ENCODE measurements at places on chromosomes 6 and 20. TPM values are rescaled to one million over a fixed set of nuclear protein-coding genes. Genes with fewer than 3 reads are reported as not detected.

The TRDN gene
- not detected for polyA plus RNA-seq

The ANKEF1 gene
- 0.78 TPM for polyA plus RNA-seq

The ADAT2 gene
- 4.3 TPM for polyA plus RNA-seq

The SRMS gene
- polyA plus RNA-seq: not detected

The QRSL1 gene
- 10.8 TPM for polyA plus RNA-seq

The LY6G6C gene
- polyA plus RNA-seq: not detected

The COL11A2 gene
- 0.26 TPM for polyA plus RNA-seq

The TRIM31 gene
- polyA plus RNA-seq: not detected

The SOX4 gene
- 33.5 TPM for polyA plus RNA-seq

The PLCB4 gene
- 18.6 TPM for polyA plus RNA-seq

The PROKR2 gene
- not detected for polyA plus RNA-seq

DNA sequence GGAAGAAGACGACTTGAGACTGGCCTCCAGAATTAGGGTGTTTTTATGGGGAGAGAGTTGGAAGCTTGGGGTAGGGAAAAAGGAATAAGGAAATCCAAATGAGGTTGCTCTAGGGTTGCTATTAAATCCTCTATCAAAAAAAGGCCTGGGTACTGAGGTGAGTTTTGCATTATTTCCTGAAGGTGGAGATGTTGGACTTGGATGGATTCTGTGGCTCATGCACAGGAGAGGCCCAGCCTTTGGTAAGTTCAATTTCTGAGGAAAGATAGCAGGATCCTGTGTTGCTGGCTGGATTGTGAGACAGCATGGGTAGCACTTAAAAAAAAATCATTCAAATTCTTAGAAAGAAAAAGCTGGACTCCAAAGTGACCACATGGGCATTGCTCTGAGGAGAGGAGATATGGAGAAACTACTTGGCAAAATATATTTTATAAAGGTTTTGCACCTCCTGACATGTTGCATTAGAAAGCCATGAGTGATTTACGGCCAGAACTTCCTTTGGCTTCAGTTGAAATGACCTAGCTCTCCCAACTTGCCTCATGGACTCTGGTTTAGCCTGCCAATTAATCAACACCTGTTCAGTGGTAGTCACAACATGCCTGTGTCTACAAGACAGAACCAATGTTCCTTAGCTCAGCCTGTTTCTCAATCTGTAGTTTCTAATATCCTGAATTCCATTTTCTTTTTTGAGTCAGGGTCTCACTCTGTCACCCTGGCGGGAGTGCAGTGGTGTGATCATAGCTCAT, 152.1 kb upstream of the RALGAPA2 start:
- DNase-seq: no peak

DNA sequence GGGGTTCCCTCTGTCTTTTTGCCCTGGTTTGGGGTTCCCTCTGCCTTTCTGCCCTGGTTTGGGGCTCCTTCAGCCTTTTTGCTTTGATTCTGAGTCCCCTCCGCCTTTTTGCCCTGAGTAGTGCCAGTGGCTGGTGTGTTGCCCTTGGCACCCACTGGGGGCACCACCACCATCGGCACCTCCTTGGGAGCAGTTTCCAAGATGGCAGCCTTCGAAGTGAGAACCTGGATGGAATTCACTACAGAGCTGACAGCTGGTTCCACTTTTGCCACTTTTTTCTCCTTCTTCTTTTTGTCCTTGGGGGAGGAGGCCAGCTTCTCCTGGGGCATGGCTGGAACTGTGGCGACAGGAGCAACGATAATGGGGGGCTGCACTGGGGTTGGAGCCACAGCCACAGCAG, 22.2 kb downstream of the RRBP1 start:
- no peak for DNase-seq

- DNase-seq: no peak
These were observed 115.0 kb downstream of the TAF4 start for GRCh38 chr20:61950641-61951071.

DNA sequence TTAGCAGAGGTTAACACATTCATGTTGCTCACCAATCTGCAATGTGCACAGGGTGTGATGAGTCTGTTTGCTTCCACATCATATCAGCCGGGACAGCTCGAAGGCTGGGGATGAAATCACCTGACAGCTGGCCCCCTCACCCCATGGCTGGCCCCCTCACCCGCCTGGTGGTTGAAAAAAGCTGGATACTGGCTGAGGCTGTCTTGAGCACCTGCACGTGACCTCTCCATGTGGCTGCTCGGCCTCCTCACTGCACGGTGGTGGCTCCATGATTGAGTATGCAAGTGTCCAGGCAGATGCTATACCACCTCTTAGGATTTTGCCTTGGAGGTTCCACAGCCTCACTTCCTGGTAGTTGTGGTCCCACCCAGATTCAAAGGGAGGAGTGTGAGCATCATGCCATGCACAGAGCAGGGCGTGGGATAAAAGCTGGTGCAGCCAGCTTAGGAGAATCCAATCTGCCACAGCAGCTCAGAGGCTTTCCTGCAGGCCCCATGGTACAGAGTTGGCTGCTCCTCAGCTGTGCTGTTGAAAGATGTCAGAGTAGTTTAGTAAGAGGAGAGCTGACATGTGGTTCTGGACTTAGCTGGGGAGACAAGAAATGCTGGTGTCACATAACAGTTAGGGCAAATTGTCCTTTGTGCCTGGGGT, 29.6 kb upstream of the SYNDIG1 start:
- no peak for DNase-seq

DNA sequence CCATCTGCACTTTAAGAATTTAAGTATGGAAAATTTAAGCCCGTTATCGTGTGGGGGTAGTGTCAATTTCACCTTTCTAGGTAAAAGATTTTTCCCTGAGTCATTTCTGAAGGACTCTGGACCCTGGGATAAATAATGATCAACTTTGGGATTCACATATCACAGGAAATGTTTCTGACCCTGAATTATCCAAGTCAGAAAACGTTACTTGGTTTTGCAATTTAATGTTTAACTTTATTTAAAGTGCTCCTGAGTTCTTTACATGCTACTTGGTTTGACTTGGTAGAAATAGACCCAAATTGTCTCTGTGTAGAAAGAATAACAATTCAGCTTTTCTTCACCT, 1.5 kb upstream of the SLC17A3 start:
- no peak for DNase-seq

DNA sequence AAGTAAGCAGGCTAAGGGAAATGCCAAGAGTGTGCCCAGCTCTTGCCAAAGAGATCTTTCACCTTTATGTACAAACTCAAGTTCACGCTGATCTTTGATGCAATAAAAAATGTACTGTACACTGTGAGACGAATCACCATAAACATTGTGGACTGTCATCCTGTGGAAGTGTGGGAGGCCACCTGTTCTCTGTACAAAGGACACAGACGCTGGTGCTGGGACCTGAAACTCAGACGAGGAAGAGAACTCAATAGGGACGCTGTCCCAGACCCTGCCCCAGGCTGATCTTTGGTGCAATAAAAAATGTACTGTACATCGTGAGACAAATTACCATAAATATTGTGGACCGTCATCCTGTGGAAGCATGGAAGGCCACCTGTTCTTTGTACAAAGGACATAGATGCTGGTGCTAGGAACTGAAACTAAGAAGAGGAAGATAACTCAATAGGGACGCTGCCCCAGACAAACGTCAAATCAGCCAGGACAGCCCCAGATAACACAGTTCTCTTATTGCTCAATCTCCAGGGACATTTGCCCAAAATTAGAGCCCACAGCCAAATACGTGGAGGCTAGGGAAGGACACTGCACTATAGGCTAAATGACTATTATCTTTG, 312.7 kb upstream of the SGK1 start:
- no peak for DNase-seq

GRCh38 chr6:36025260-36025931, 955 bp upstream of the SLC26A8 start:
- no peak for DNase-seq

DNA sequence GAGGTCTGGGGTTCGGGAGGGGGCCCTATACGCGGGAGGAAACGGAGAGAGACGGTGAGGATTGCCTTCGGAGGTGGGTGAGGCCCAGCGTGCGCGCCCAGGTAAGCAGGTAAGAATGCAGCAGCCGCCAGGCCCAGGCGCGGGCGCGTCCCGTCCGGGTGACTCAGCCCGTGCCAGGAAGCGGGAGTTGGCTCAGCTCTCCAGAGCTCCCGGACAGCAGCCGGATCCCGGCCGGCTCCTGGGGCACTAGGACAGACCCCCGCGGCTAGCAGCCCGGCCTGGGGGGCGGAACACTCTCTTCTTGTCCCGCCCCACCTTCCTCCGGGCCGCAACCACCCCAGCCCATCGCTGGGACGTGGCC, 1.5 kb upstream of the MDFI start:
- DNase-seq: no peak

GRCh38 chr6:31588871-31589650, 3.0 kb downstream of the LST1 start:
- no peak for DNase-seq

DNA sequence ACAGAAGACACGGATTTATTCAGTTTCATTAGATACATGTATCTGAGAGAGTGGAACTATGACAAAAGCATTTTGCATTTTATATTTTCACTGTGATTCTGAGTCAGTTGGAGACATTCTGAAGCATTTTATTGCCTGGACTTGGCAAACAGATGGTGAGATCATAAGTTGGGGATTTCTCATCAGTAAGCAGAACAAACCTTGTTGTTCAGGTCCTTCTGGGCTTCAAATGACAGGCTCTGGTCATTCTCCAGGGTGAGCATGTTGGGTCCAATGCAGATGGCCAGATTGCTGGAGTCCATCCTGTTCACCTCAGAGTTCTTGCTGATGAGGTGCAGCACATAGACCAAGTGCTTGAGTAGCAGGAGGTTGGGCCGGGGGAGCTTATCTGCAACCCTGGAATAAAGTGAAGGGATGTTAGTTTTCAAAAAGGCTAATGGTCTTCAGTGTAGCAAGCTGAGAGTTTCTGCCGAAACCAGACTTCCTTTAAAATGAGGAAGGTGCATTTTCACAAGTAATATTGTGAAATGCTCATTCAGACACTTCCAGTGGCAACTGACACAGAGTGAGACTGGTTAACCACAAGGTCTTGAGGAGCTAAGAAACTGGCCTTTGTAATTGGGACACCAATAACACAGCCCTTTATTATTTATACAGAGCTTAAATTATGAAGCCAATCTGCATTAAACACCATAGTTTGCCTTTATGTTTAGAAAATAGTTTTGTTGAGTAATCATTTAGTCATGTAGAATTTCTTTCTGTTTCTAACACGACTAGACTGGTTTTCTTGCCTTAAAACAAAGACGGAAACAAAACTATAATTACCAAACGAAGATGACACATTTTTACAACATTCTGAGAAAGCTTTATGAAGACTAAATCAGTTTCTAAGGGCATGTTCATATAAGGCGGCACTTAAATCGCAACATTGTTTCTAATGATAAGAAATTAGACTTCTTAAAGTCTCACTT, 5.6 kb downstream of the TAGAP start:
- no peak for DNase-seq

DNA sequence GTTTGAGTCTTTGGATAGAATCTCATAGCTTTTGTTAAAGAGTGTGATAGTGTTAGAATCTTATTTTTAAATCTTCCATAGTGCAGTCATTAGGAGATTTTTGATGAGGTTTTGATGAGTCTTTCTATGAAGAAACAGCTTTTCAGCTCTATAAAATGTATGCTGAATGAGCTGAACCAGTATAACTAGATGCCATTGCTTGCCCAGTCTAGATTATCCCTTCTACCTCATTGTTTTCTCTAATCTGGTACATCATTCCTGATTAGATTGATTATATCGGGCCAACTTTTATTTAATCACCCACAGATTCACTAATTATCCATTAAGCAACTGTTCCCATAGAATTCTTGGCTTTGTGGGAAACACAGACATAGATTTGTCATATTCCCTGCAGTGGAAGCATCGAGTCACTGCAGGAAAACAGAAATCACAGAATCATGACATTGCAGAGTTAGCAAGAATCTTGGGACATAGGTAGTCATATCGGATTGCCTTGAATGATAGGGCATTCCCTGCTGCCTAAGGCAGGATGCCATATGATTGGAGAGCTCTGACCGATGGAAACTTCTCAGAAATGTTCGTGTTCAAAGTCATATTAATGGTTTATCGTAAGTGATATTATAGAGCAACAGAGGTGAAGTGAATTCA, 882.7 kb upstream of the FLRT3 start:
- DNase-seq: no peak
